Activated gamma-delta T cell treated with Interleukin-2 at 50 U/mL for 16 hours (primary cell): ENCODE measurements at places on chromosomes 11 and 22.

- no peak for DNase-seq
Observed at GRCh38 chr11:44033856-44034255, 13.9 kb upstream of the ACCSL start.

GRCh38 chr22:18156878-18157713, 7.1 kb downstream of the USP18 start:
- peak; percentile 21 for DNase-seq

GRCh38 chr11:1139441-1140083, 18.2 kb upstream of the MUC5AC start:
- no peak for DNase-seq

DNA sequence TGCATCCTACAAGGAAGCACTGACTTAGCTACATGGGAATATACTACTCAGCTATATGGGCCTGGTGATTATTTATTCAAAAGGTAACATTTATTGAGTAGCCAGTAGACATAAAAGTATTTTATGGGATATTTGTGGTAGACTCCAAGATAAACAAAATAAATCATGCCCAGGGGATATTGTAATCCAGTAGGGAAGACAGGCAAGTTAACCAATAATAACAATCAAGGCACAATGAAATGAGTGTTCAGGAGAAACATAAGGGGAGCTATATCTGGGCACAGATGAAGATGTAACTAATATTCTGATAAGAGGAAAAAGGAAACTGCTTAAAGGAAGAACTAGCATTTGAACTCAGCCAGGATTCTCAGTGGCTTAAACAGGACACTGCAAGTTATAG, 161.4 kb upstream of the MTNR1B start:
- no peak for DNase-seq

- DNase-seq: no peak
Observed at GRCh38 chr22:28413612-28414399, 265.8 kb downstream of the TTC28 start.

GRCh38 chr11:87398931-87399330, 361.2 kb downstream of the TMEM135 start:
- no peak for DNase-seq

- DNase-seq: no peak
Observed at GRCh38 chr11:119854521-119854920, 125.5 kb upstream of the NECTIN1 start.

DNA sequence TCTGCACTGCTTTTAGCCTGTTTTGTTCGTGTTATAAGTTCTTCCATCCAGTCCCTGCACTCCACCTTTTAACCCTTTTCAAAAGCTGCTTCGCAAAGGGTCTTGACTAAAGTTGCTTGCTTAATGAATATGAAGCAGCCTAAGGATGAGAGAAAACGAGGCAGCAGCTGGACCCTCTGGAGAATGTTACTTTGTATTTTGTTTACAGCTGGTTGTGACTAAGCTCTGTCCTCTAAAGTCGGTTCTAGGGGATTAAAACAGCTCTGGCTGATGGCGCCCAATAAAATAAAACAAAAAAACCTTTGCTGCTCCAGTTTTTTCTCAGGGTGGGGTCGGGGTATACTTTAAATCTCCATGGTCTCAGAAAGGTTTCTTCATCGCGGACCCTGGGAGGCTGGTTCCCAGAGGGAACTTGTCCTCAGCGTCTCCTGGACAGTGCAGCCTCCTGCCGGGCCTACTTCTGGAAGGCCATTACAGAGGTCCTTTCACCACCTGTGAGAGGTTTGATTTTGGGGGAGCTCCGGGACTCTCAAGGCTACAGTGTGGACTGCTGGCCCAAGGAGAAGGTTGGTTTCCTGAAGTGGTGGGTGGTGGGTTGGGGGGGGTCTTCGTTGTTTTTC, 836 bp upstream of the RBM4 start:
- no peak for DNase-seq

DNA sequence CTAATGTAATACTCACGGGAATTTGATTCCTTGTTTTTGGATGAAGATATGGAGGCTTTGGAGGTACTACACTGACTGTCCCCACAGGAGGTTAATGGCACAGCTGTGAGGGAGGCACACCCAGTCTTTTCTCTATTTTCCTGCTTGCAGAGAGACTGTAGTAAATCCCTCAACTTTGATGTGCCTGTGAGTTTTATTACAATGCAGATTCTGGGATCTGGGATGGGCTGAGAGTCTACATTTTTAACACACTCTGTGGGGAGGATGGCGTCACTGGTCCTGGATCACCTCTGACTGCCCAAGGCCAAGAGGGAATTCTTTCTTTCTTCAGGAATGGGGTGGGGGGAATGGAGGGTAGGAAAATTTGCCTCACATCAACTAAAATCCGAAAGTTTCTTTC, 80.2 kb upstream of the NTM start:
- no peak for DNase-seq

- no peak for DNase-seq
Observed at GRCh38 chr22:26325641-26326040, 103.4 kb upstream of the ASPHD2 start.
